Activated naive CD4-positive, alpha-beta T cell treated with anti-CD3 and anti-CD28 coated beads for 36 hours (primary cell): ENCODE measurements at places on chromosomes 11 and 22.

DNA sequence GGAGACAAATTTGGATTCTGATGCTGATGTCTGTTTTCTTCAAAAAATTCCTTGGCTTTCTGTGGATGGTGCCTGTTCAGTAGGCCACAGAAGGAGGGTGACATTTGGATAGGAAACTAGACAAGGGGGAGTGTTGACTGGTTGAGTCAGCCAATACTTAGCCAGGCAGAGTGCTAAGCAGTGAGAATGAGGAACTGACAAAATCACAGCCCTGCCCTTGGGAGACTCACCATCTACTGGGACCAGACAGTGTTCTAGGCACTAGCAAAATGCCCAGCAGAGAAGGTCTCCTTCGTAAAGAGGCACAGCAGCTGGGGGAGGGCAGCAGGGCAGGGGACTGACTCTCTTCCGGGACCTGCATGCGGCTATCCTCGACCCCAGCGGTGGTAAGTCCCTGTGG lies 190.2 kb downstream of the DSCAML1 start:
- DNase-seq, result no peak

- no peak for DNase-seq
Observed at GRCh38 chr22:42452916-42453315, 20.7 kb upstream of the NFAM1 start.

- DNase-seq, result peak; percentile 97
Observed at GRCh38 chr22:50469377-50470305, 5.2 kb downstream of the SBF1 start.

GRCh38 chr22:22616636-22617035 lies 27.8 kb upstream of the GGTLC2 start:
- peak; percentile 53 for DNase-seq

GRCh38 chr11:76265771-76266241 lies 59.5 kb upstream of the WNT11 start:
- no peak for DNase-seq

GRCh38 chr11:70107191-70107590 lies 29.1 kb downstream of the ANO1 start:
- DNase-seq, result no peak

GRCh38 chr11:128726458-128727139 lies 32.7 kb downstream of the FLI1 start:
- peak; percentile 70 for DNase-seq

GRCh38 chr11:88410656-88411055 lies 73.1 kb upstream of the CTSC start:
- DNase-seq, result no peak

DNA sequence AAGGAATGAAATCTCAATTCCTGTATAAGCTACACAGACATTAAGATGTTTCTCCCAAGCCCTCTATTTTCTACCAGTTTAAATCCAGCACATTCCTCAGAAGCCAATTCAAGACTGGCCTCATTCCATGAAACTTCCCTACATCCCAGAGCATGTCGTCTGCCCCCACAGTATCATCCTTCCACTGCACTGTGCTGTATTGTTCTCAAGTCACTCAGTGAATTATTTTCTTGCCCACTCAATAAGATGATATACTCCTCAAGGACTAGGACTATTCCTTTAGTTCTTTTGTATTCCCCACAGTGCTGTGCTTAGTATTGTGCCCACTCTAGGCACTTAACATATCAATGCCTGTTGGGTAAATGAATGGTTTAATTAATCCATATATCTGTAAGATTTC lies 203.1 kb upstream of the BLID start:
- DNase-seq, result no peak

- no peak for DNase-seq
Observed at GRCh38 chr11:66015454-66015881, 3.7 kb downstream of the CST6 start.
